ENCODE measurements at places on chromosomes 3 and 15.

DNA sequence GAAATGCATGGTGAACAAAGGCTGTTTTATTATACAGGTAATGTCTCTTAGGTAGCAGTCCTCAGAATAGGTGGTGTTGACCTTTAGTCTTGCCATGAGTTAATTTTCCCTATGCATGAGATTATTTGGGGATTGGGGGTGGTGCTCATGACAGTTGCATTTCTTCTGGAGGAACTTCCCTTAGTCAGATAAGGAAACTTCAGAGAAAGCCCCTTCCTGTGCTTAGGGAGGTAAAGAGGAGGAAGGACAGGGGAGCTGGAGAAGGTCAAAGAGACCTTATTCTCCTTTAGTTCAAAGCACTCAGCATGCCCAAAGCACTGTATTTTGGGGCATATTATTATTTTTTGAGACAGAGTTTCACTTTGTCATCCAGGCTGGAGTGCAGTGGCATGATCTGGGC is 47.7 kb downstream of the ZBTB11 start:
- no peak for DNase-seq

GRCh38 chr15:49215768-49216739 is 46.0 kb downstream of the GALK2 start:
- no peak for DNase-seq

DNA sequence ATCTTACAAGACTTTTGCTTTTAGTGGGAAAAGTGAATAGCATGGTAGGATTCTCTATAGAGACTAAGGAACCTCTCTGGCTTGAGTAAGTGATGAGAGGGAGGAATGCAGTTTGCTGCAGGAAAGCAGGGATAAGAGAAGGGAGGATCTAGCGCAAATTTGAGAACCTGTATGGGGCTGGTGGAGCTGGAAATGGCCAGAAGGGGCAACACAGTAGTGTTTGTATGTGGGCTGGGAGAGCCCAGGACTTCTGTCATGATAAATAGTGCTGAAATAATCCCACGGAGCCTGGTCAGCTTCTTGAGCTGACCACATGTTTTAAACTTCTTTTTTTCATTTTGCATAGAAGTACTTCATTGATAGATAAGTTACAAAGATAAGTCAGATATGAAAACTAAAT is 11.2 kb upstream of the SHC4 start:
- DNase-seq: no peak

DNA sequence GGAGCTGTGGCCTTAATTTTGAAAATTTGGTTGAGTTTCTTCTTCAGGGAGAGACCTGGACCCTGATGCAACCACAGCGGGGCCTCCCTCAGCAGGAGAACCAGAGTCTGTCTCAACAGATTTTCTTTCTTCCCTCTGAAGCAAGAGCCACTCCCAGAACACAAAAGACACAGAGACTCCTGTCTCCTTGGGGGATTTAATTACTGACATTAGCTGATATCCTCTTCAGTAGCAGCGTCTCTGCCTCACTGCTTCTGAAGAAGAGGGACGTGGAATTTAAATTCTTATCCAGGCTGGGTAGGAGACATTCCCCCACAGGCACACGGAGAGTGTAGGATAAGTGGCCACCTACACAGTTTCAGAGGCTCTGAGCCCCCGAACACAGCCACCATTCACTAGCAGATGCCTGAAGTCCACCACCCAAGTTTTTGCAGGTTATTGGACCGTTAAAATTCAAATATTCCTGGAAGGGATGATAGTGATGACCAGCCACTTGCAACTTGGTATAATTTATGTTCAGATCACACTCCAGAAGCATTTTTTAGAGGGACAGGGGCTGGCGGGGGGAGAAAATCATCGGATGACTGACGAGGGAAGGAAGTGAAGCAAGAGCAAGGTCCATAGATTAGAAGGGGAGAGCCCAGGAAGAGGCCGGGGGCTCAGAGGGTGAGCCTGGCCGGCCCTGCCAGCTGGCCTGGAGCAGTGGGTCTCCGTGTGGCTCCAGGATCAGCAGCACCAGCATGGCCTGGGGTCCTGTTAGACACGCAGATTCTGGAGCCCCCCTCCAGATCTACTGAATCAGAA is 109.7 kb downstream of the BDH1 start:
- DNase-seq: no peak

DNA sequence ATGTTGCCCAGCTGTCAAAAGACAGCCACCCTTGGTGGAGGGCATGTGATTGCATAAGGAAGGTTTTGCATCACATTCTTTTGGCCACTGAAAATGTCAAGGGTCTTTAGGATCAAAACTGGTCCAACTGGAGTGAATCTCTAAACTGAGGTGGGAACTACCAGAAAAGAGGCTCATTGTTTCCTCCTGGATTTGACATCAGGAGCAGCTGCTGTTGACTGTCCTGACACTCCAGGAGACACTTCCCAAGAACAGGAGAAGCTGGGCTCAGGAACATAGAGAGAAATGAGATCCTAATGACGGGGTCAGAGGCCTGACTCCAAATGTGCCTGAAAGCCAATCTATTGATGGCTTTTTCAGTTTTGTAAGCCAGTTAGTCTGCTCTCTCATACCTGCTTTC is 105.3 kb upstream of the LRIG1 start:
- no peak for DNase-seq

- DNase-seq: no peak
Observed at GRCh38 chr3:71525391-71525790, 58.1 kb downstream of the FOXP1 start.

GRCh38 chr15:70528270-70528706 is 235.1 kb downstream of the UACA start:
- DNase-seq: no peak

DNA sequence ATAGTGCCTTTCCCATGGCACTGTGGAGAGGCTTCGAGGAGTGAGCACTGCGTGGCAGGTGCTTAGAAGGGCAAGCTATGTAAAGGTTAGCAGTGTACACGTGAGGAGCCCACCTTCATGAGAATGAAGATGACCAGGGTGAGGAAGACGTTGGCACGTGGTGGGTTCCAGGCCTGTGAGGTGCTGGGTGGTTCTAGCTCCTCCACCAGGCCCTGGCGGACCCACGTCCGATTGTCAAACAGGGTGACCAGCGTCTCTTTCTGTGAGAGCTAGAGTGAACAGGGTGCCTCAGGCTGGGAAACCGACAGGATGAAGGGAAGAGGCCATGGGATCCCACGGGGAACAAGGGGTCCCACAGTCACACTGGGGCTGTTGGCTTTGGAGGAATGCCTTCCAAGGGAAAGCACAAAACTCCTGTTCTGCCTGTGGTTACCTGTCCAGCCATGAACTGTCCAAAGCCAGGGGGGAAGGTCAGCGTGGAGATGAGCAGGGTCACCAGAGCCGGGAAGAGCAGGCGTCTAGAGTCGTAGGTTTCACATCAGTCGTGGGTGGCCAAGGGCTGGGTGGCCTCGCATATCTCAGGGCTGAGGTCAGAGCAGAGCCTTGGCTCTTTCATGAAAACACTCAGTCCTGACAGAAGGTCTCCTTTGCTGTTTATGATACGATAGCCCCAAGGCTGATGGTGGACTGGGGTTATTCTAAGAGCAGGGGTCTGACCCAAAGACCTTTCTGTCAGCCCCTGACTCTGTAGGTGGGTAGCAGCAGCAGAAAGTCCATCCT is 6.0 kb downstream of the CLCN2 start:
- no peak for DNase-seq

DNA sequence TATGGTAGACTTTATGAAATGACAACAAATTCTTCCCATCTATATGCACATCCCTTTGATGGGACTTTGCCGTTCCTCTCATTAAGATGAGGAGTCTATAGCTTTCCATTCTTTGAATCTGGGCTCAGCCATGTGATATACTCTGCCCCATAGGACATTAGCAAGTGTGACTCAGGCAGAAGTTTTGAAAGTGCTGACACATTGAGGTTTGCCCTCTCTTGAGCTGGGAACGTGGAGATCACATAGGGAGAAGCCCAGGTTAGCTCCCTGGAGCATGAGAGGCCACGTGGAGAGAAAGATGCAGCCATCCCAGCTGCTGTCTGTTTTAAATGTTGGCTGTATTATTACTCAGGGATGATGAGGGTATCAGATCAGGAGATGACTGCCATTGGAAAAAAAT is 67.7 kb upstream of the OXTR start:
- DNase-seq: peak; percentile 31

DNA sequence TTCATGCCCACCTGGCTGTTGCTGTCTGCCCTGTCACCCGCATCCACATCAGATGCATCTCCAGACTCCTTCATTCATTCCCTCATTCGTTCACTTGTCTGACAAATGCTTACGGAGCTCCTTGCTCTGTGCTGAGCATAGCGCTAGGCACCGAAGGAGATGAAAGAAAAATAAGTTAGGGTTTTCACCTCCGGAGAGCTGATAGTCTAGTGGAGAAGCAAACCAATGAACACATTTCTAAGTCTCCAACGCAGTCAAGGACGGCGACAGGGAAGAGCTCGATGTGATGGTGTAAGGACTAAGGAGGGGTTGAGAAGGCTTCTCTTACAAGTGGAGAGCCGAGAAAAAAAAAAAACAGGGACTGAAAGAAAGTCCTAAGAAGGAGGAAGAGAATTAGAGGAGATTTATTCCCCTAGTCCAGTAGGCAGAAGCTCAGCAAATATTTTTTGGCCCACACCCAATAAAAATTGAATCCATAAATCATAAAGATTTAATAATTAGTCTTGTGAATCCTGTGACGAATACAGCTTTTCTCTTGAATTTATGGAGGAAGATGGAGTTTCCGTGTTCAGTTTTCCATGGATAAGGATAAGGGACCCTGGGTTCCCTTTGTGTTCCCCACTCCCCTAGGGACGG is 127.2 kb upstream of the DLG1 start:
- no peak for DNase-seq

Data from HTR-8/SVneo (cell line).